ENCODE measurements at places on chromosomes 3 and 15.

GRCh38 chr15:51776952-51777569 is 25.7 kb downstream of the TMOD2 start:
- peak; percentile 72 for DNase-seq

DNA sequence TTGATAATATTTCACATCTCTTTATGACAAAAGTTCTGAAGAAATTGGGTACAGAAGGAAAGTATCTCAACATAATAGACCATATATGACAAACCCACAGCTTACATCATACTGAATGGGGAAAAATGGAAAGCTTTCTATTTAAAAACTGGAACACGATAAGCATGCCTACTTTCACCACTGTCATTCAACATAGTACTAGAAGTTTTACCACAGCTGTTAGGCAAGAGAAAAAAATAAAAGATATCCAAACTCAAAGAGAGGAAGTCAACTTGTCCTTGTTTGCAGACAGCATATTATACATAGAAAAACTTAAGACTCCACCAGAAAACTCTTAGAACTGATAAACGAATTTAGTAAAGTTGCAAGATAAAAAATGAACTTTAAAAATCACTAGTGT is 40.3 kb downstream of the COPS2 start:
- no peak for DNase-seq

GRCh38 chr3:164465172-164465571 is 613.1 kb downstream of the SI start:
- no peak for DNase-seq

DNA sequence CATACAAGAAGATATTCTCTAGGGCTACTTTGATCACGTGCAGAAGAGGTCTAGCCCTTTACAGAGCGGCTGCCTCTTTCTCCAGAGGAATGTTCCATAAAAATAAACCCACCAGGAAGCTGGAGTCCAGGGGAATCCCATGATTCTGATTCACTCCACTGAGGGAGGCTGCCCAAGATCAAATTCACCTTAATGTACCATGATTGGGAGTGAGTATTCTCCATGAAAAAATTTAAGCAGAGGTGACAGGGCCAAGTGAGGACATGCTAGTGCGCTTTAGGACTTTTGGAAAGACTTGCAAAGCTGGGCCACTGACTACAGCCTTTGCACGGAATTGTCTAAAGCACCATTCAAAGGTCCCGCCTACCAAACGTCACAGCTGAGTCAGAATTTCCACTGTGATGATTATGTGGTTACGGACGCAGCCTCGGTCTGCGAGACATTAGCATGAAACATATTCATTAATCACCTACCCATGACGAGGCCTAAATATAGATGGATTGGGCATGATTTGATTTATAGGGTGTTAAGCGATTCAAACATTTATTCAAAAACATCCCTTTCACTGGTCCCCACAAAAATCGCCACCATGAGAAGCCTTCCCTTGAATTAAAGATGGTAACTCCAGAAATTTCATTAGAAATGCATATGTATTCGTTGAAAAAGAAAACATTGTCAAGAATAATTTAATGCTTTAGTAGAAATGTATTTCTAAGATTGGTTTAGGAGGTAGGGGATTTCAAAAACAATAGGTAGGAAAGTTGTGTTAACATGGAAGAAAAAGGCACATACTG is 152.6 kb downstream of the GREM1 start:
- no peak for DNase-seq

- DNase-seq: no peak
These were observed 11.8 kb downstream of the NPTN start for GRCh38 chr15:73621286-73621826.

DNA sequence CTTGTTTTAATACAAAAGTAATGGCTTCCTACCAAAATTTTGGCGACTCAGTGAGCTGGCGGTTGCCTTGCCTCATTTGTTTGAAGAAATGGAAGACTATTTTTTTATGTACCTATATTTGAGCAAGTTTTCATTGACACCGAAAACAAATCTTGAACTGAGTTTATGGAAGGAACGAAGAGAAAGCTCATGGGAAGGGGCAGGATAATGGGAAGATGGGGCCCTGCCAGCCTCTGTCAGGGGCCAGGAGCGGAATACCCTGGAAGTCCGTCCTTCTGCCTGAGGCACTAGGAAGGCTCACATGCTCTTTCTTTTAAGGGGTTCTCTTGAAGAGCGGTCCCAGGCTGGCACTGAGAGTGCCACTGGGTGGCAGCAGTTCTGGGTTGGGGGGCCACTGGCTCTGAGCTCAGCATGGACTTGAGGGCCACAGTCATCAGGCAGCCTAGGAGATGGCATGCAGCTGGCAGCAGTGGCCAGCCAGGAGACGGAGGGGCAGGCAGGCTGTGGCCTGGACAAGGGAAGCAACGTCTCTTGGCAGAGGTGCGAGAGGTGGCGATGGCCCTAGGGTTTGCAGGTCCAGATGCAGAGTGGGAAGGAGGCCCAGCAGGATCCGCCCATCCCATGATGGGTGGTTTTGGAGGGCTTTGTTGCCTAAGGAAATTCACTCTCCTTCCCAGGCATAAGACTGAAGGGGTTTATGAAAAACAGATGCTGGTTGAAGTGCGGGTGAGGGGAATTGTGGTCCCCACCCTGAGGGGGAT is 41.6 kb downstream of the ISG20 start:
- no peak for DNase-seq
